ENCODE measurements at places on chromosomes 6 and 20.

- no peak for DNase-seq
Measured at GRCh38 chr6:44735630-44735963, 348.1 kb downstream of the CDC5L start.

GRCh38 chr6:153059311-153059710 is 56.8 kb upstream of the MTRF1L start:
- DNase-seq = no peak

DNA sequence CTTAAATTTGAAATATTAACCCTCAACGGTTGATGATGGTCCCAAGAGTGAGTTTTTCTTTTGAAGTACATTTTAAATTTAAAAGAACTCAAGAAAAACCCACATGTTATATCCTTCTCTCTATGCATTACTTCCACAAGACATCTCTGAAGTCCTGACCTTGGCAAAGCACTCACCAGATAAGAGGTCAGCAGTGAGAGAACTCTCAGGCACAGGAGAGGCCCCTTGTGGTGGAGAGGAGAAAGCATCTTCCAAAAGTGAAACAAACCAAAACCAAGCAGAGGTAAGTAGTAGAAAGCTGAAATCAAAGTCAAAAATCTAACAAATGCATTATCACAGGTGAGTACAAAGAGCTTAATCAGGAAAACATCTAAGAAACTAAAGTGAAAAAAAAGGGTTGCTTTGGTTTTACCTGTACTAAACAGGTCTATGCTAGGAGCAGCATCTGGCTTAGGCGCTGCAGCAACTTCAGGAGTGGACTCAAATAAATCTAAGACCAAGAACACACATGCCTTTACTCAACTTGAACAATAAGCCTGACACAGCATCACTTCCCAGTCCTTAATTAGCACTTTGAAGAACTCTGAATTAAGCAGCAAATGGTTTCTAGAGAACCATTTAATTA is 80.5 kb downstream of the PRSS35 start:
- no peak for DNase-seq

- DNase-seq = no peak
Measured at GRCh38 chr20:3744806-3745685, 12.6 kb downstream of the HSPA12B start.

- no peak for DNase-seq
Measured at GRCh38 chr20:22711971-22712755, 127.8 kb upstream of the FOXA2 start.

DNA sequence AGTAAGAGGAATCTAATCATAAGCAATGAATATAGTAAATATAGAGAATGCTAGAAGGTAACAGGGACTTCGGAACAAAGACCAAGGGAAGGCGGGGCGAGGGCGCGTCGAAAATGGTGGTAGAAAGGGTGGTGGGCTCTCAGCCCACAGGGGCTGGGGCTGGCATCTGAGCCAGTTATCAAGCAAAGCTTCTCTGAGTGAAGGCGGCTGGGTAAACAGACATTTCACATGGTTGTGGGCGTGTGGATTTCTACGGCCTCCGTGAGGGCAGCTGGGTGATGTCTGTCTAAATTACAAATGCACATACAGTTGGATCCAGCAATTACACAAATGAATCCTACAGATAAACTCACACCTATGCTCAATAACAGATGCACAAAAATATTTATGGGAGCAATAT is 56.6 kb downstream of the TOX2 start:
- no peak for DNase-seq

DNA sequence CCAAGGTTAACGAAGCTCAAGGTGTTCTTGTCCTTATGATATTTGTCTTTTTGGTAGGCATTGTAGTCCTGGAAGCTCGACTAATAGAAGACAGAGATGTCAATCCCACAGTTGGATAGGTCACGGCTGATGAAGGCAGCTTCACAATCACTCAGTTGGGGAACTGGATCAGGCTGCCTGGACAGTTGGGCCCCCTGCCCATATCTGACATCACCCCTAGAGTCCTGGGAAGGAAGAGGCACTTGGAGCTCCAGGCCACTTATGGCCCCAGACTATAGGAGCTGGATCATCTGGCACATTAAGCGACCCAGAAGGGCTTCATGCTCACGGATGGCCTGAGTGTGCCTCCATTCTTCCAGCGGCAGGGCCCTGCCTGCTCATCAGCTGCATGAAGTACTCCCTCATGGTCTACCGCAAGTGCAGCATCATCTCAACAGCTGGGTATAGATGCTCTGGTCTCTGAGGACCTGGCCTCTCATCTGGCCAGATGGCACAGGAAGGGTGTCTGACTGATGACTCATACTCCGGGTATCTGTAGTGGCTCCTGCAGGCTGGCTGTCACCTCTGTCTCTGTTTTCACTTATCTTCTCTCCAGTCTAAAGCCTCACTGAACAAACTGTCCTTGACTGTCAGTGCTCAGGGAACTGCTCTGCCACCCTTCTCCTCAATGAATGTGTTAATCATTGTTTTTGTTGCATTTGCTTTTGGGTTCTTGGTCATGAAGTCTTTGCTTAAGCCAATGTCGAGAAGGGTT is 29.2 kb upstream of the SSR1 start:
- no peak for DNase-seq

DNA sequence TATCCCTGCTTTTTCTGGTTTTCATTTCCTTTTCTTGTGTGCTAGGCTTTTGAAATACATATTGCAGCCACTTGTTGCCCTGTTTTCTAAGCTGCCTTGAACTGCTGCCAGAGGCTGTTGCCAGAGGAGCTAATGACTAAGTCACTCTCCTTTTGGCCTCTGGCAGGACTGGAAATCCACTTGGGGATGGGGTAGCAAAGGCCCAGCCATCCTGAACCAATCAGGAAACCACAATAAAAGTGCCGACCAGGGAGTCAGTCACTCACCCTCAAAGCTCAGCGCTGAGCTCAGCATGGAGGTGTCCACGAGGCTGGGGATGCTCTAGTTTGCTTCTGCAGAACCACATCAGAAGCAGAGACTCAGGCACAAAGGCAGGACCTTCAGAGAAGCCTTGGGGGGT is 813.0 kb downstream of the DHX35 start:
- no peak for DNase-seq

- no peak for DNase-seq
Measured at GRCh38 chr6:28711788-28712341, 186.2 kb downstream of the GPX5 start.

DNA sequence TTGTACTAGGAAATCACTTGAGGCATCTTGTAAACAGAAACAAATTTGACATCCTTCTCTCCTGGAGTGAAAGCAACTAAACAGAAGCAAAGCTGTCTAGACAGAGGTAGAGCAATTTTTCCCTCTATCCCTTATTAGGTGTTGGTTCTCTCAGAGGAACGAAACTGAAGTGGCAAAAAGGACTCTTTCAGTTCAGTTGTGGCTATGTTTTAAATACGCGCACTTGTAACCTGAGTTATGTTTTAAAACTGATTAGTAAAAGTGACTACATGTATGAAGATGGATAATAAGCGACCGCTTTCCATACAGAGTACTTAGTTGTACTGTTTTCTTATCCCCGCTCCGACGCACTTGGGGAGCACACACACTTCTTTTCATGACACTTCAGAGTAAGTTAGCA is 551.0 kb downstream of the PHF3 start:
- DNase-seq = no peak

GRCh38 chr20:59020938-59021551 is 1.8 kb downstream of the TUBB1 start:
- no peak for DNase-seq

DNA sequence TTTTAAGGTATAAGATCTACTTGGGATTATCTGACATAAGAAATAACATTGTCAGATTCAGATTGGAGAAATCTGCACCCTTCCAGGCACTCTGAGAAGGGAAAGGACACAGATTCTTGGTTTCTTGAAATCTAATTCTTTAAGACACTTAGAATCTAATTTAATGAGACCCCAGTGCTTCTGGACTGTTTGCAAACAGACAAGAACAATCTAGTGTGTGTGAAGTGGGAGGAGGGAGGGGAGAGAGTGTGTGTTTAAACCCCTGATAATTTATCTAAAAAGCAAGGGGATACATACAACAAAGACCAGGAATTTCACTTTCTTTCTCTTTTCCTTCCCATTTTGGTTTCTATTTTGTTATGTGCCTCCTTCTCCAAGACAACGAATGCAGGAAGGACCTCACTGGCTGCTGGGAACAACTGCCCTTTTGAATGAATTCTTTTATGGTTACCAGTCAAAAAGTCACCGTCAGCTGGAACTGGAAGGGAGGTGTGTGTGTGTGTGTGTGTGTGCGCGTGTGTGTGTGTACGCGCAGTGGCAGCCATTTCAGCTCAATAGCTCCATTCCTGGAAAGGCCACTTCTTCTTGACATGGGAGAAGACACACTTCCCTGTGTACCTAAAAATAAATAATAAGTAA is 129.4 kb downstream of the BCAS1 start:
- DNase-seq = no peak

DNA sequence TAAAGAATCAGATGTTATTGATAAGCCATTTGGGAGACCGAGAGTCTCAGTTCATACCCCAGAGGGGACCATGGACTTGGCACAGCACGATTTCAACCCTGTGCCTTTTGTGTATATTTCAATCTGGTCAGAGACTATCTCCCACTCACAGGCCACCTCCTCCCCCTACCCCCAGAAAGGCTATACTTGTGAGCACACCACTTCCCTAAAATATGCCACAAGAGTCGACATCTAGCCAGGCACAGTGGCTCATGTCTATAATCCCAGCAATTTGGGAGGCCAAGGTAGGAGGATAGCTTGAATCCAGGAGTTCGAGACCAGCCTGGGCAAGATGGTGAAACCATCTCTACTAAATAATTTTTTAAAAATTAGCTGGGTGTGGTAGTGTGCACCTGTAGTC is 13.6 kb upstream of the TCF15 start:
- no peak for DNase-seq

DNA sequence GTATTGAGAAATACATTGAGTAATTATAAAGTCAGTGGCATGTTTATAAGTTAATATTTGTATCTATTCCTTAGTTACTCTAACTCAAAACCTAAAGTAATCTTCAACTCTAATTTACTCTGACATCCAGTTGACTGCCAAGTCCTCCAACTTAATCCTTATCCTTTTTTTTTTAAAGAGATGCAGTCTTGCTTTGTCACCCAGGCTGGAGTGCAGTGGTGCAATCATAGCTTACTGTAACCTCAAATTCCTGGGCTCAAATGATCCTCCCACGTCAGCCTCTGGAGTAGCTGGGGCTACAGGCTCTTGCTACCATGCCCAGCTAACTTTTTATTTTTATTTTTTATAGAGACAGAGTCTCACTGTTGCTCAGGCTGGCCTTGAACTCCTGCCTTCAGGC is 24.4 kb downstream of the PTPN1 start:
- no peak for DNase-seq

GRCh38 chr6:123587838-123588545 is 48.8 kb downstream of the TRDN start:
- no peak for DNase-seq

GRCh38 chr6:4781426-4781825 is 5.2 kb downstream of the CDYL start:
- DNase-seq = no peak

- DNase-seq = no peak
Measured at GRCh38 chr6:12173661-12174060, 116.5 kb upstream of the EDN1 start.

DNA sequence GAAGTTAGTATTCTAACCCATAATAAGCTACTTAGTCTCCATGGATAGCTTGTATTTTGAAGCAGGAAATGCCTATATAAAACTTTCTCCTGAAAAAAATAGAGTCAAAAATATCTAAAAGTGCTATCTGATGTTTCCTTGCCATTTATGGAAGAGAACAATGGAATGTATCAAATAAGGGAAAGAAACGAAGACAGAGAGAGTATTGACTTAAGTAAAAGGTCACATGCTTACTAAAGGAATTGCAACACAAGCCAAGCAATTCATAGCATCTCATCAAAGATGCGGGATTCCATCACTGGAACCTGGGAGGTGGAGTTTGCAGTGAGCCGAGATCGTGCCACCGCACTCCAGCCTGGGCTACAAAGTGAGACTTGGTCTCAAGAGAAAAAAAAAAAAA is 112.9 kb upstream of the DTNBP1 start:
- no peak for DNase-seq

- DNase-seq = no peak
Measured at GRCh38 chr20:62875419-62876361, 14.1 kb upstream of the TCFL5 start.

DNA sequence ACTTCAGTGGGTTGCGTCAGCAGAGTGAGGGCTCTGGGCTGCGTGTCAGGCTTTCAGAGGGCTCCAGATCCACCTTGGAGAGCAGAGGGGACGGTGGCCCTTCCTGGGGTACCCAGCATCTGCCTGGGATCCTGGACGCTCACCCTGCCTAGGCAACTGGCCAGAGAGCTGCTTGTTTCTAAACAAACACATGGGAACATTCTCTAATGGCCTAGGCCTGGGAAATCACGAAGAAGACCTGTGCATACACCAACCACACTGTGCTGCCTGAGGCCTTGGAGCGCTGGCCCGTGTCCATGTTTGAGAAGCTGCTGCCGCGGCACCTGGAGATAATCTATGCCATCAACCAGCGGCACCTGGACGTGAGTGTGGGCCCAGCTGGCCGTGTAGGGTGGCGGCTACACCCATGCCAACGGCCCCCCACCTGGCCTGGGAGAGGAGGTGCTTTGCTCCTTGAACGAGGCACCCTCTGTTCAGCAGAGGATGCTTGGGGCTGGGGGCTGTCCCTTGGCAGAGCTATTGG is 32.2 kb downstream of the PYGB start:
- DNase-seq = no peak

GRCh38 chr6:21928827-21929226 is 335.3 kb downstream of the SOX4 start:
- no peak for DNase-seq

DNA sequence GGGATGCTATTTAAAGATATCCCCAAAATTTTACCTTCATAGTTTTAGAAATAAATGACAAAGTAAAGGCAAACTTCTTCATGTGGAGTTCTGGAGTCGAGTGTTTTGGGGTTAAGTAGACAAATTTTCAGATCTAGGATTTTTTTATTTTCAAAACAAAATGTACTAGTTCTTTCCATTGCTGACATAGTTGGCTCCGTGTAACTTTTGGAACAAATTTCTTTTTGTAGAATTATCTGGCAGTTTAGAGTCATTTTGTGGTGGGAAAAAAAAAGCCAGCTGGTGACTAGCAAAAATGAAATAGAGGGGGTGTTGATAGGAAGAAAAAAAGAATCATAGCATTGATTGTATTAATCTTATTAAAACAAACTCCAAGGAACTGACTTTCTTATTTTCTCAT is 131.6 kb upstream of the TCF21 start:
- no peak for DNase-seq

DNA sequence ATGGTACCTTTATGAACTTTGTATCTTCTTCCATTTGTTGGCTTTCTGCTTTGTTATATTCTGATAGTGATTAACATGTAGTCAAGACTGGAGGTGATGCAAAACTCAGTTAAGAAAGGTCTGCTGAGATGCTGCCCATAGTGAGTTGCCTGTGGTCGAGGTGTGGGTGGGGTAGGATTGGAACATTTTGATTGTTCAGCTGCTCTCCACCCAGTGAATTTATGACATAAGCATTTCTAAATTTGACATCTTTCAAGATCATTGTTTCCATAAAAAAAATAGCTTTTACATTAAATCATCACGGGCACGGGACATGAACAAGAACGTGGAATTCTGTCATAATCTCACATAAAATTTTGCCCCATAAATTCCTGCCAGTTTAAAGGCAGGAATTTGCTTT is 146.6 kb upstream of the POU3F2 start:
- DNase-seq = no peak

Measured in cortex of kidney (tissue), 1 donor.